Tongue (tissue), 3 donors: ENCODE measurements at places on chromosomes 3 and 15. TPM values are rescaled to one million over a fixed set of nuclear protein-coding genes. Genes with fewer than 3 reads are reported as not detected.

DNA sequence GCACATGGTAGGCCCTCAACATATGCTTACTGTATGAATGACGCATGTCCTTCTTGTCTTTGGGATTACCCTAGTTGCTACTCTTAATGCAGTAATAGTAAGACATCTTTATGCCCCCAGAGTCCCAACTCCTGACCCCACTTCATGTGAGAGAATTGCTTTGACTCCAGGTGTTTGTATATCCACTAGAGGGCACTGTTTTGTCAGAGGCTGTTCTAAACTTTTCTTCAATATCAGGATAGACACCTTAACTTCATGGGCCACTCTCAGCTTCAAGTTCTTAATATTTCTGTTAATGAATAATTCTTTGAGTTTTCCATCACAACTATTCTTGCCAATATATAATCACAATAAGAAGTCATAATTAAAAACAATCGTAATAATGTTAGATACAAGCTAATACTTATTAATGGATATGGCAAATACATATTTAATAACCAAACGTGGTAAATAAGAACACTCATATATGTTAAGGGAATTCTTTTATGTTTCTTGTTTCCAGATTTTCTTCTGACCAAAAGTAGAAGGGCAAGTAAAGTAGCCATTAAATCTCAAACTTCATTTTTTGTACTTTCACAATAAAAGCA lies 337.2 kb upstream of the DNAJC19 start:
- DNase-seq: peak; percentile 29

GRCh38 chr3:159775372-159775961 lies 213.2 kb upstream of the IL12A start:
- peak; percentile 73 for DNase-seq

Gene ROBO1
- 79.3 TPM for total RNA-seq

Gene PLCH1
- total RNA-seq: 3.1 TPM

Gene C15orf62
- total RNA-seq: 0.51 TPM

DNA sequence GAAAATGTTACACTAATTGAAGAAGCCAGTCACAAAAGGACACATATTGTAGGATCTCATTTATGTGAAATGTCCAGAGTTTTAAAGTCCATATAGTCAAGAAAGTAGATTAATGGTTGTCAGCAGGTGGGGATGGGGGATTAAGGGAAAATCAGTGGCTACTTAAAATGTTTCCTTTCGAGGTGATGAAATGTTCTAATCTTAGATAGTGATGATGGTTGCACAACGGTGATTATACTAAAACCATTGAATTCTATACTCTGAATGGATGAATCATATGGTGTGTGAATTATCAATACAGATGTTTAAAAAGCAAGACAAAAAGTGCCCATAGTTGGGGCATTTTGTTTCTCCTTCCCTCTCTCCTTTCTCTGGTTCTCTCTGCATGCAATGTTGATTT lies 164.6 kb downstream of the ATG7 start:
- DNase-seq: no peak

Gene RAB6B
- total RNA-seq: 5.8 TPM

- peak; percentile 33 for DNase-seq
Measured at GRCh38 chr3:58355179-58355578, 22.5 kb downstream of the PXK start.

- peak; percentile 85 for DNase-seq
Measured at GRCh38 chr3:48429960-48430707, at the start of gene PLXNB1. Gene PLXNB1, minus strand, starts transcription at chr3:48430086. Its CDS starts 5,475 bp downstream, at chr3:48424611.

GRCh38 chr15:60485365-60486055 lies 6.6 kb upstream of the ICE2 start:
- no peak for DNase-seq
